HuH-7 (cell line): ENCODE measurements at places on chromosomes 7 and 10.
A peak's percentile ranks its signal among the peaks of the same experiment; 100 is the strongest.

- no peak for DNase-seq
Observed at GRCh38 chr7:108324053-108325038, 131.9 kb downstream of the NRCAM start.

- no peak for DNase-seq
Observed at GRCh38 chr10:124124123-124124768, 30.8 kb upstream of the CHST15 start.

GRCh38 chr7:134513169-134513752, 14.1 kb upstream of the AKR1B10 start:
- DNase-seq = peak; percentile 33

GRCh38 chr7:79806161-79806734, 328.4 kb upstream of the GNAI1 start:
- DNase-seq = no peak

DNA sequence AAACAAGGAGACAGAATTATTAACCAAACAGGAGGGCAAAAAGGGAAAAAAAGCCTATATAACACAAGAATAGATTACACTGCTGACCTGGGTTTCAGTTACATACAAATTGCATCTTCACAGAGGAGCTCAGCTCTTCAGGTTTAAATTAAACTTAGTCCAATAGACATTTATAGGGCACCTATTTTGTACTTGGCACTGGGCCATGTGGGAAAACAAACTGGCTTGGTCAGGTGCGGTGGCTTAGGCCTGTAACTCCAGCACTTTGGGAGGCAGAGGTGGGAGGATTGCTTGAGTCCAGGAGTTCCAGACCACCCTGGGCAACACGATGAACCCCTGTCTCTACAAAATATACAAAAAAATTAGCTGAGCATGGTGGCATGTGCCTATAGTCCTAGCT, 62.3 kb upstream of the CCDC6 start:
- no peak for DNase-seq

DNA sequence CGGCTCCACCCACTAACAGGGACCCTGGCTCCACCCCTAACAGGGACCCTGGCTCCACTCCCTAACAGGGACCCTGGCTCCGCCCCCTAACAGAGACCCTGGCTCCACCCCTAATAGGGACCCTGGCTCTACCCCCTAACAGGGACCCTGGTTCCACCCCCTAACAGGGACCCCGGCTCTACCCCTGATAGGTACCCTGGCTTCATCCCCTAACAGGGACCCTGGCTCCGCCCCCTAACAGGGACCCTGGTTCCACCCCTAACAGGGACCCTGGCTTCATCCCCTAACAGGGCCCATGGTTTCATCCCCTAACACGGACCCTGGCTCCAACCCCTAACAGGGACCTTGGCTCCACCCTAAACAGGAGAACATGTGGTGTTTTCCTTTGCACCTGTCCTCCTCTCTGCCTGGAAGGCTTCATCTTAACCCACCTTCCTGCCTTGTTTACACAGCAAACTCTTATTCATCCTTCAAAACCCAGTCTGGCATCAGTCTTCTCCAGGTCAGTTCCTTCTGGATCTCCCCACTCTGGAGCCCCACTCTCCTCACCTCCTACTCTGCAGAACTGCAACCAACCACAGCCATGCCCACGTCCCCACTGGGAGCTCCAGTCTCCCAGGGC, 58.0 kb downstream of the CHST15 start:
- no peak for DNase-seq

DNA sequence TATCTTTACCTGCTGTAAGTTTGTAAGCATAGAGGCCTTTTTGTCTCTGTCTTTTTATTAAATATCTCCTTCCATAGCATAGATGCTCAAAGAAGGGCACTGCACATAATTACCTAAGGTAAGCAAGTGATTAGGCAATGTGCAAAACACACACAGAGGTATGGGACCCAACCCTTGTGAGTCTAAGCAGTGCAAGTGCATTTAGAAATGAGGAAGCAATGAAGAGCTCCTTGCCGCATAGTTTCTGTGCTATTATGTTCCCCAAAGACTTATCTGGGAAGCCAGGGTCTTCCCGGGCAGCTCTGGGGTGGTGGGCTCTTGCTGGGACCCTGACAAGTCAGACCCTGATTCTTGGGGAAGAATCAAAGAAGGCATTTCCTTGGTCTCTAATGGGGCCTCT, 13.5 kb upstream of the MGAM2 start:
- DNase-seq = no peak

DNA sequence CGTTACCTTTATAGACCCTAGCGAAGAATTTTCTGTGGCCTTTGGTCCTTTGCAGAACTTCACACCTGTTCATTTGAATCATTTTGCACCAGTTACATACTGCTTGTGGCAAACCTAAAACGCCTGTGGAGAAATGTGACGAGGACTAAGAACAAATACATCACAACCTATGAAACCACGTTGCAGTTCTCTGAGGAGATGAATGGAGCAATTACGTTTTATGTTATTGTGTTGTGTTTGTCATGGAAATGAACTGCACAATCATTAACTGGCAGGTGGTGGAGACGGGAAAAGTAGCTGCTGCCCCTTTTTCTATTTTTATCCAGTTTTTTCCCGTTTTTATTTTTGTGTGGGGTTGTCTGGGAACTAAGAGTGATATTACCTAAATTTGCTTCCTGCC, 505.5 kb downstream of the SDK1 start:
- no peak for DNase-seq

- no peak for DNase-seq
Observed at GRCh38 chr10:11344550-11344949, 266.9 kb downstream of the USP6NL start.

- DNase-seq = no peak
Observed at GRCh38 chr7:36606153-36606975, 117.9 kb downstream of the AOAH start.

- DNase-seq = no peak
Observed at GRCh38 chr7:148862481-148862880, 21.6 kb downstream of the EZH2 start.

DNA sequence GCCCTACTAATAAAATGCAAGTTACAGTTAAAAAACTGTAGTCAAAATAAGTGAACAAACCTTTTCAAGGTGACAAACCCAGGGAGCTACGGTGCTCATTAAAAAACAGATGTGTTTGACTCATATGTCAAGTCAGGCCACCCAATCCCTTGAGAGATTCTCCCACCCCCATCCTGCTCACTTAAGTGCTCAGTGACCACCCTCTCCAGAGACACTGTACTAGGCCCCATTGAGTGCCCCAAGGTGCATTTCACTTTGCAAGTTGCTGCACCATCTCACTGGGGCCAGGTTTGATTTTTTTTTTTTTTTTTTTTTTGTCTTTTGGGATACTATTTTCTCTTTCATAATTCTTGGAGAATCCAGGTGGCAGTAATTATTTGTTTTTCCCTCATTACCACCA, 1.9 kb downstream of the ERV3-1 start:
- no peak for DNase-seq
